ENCODE measurements at places on chromosomes 2 and 18. TPM values are rescaled to one million over a fixed set of nuclear protein-coding genes. Genes with fewer than 3 reads are reported as not detected.

The CLEC4F gene
- total RNA-seq: 0.22 TPM

The POTEJ gene
- total RNA-seq: not detected

The INO80C gene
- 10.3 TPM for total RNA-seq

The NTSR2 gene
- total RNA-seq: not detected

The GPR35 gene
- total RNA-seq: 2.3 TPM

The INHBB gene
- 4.8 TPM for total RNA-seq

The GREB1 gene
- total RNA-seq: 488 TPM

The CFAP65 gene
- 2.0 TPM for total RNA-seq

The RNF181 gene
- total RNA-seq: 80.7 TPM

DNA sequence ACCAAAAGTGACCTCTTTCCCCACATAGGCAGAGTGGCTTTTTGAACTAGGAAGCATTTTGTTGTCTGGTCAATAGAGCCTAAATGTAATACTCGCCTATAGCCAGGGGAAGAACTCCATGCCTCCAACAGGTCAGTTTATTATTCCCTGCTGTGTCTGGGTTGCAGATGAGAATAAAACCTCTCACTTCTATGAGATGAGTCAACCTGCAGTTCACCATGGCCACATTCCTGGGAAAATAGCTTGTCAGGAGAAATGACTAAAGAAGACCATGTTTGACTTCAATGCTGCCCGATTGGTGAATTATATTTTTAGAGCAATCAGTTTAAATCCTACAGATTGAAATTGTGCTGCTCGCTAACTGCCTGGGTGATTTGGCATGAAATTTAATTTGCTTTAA lies 46.7 kb upstream of the LRRTM1 start:
- DNase-seq: no peak

GRCh38 chr2:211802666-211803065 lies 735.9 kb downstream of the ERBB4 start:
- DNase-seq: no peak

- DNase-seq: no peak
Measured at GRCh38 chr2:229401171-229401865, 130.2 kb upstream of the PID1 start.

DNA sequence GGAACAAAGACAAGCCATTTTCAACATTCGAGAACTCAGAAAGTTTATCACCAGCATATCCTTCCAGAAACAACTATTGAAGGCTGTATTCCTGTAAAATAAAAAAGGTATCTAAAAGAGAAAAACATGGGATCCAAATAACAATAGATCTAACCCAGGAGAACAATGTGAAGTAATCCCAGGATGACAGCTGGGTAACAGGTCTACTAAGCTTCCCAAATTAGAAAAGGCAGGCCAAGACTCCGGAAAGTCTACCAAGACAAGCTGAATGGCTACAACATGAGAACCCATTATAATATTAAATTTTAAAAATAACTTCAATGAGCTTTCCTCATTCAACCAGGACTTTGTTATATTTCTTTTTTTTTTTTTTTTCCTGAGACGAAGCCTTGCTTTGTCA lies 6.5 kb downstream of the PIAS2 start:
- DNase-seq: no peak

GRCh38 chr18:23529604-23530003 lies 26.3 kb downstream of the RMC1 start:
- DNase-seq: no peak

DNA sequence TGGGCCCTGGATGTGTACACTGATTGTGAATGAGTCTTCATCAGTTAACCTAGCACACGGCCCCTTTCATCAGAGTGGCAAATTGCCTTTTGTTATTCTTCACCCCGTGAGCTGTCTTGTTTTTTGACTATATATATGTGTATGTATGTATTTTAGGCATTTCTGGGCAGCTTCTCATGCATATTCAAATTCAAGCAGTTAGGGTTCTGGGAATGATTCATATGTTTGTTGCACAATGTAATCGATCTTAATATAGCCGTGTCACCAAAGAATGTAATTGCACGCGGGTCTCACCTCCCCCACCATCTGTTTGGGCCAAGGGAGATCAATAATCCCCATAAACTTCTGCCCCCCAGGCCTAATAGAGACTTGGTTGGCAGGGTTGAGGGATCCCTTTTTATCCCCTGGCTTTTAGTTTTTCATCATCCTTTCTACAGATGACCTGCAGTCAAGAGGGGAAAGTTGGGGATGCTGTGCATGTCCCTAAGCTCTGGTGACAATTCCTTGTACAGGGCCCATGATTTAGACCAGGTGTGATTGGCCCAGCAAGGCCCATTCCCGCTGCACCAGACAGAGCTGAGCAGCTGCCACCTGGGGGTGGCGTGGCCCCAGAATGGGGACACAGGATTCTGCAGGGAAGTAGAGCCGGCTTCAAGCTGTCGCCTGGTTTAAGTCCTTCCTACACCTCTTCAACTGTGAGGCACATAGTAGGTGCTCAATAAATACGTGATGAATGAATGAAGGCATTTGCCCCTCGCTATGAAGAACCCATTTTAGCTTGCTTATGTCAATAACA lies 19.2 kb downstream of the KCNF1 start:
- DNase-seq: no peak

DNA sequence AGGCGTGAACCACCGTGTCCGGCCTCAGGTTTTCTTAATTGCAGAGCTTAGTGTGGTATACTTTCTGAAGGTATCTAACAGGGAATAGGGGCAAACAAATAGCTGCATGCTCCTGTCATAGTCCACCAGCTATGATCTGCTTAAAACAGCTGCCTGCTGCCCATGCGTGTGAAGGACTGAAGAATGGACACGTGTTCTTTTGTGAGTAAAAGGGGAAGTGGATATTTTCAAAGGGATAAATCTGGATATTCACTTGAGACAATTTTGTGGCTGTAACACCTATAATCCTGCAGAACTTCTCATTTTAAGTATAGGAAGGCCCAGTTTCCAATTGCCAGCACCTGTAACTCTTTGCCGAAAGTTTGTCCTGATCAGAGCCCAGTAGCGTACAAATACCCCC lies 44.7 kb downstream of the TRPM8 start:
- no peak for DNase-seq

DNA sequence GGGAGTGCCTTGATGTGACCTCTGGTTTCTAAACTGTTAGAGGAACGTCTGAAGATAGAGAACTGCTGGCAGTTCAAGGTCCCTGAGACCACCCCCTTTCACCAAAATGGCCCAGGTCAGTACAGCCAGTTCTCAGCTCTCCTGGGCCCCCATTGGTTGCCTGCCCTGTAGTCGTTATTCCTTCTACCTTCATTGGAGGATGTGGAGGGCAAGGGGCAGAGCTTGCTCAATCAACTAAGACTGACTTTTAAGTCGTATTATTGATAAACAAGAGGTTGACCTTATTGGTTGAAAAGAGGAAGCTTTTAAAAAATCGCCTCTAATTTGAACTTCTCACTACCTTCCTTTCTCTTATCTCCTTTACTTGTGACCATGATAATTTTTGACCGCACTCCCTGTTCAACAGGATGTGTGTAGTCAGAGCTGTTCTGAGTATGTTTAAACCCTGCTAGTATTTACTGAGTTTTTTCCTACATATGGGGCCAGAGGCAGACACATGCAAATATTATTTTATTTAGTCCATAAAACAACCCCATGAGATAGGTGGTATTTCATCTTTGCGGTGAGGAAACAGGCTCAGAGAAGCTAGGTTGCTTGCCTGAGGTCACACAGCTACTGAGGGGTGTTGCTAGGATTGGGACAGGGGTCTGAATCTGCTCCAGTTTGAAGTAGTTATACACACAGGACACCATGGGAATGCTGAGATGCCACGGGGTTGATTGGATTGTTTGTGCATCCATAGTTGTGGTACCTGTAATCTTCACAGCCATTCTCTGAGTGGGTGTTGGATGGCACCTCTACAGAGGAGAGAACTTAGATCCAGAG lies 65.9 kb downstream of the TMEM247 start:
- DNase-seq: no peak

DNA sequence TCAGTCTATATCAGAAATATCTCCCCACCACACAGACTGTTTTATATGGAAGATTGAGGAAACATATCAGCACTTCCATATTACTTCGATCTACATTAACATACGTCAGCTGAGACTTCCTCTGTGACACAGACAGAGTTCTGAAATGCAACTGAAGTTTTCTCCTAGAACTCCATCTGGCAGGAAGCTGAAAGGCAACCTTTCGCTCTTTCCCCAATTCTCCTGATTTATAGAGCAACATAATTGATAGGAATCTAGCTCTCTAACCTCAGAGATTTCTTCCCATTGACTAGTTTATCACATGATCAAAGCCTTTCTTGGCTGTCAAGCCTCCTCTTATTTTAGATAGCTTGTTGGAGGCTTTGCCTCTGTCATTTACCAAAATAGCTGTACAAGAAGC lies 806.7 kb upstream of the CHAC2 start:
- DNase-seq: no peak

Data from ovary (tissue), 10 donors.